Hepatocyte (in vitro differentiated cells): ENCODE measurements at places on chromosomes 2 and 18. TPM values are rescaled to one million over a fixed set of nuclear protein-coding genes. Genes with fewer than 3 reads are reported as not detected.

DNA sequence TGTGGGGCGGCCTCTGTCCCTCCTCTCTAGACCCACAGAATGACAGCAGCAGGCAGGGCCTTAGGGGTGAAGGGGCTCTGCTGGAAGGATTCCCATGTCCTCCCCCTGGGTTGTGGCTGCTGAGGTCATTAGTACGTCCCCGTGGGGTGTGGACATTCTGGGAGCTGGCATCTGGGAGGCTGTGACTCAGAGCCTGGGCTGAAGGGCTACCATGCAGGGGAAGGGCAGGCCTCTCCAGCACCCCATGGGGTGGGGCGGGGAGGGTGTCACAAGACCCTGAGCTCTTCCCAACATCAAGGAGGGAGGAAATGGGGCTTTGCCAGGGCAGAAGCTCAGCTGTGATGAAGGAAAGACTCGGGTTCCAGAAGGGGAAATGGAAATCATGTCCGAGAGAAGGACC is 105.8 kb upstream of the SMAD2 start:
- H3K27me3 ChIP-seq, result no peaks in the 10 kb centered on the region
- no peaks in the 10 kb centered on the region for H3K4me1 ChIP-seq
- no peak for DNase-seq
- H3K27ac ChIP-seq, result no peak overlapping the region

The MROH2A gene
- not detected in 2 replicates for polyA plus RNA-seq

DNA sequence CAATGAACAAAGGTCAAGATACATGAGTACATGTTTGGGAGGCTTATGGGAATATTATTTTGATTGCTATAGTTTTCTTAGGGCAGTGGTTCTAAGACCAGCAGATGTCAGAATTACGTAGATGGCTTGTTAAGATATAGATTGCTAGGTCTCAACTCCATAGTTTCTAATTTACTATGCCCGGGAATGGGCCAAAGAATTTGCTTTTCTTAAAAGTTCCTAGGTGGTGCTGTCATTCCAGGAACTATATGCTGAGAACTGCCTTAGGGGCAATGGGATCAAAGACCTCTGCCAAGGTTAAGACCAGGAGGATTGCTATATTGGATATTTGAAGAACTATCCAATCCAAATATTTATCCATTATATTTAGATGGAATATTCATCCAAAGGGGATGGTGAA is 141.8 kb downstream of the FSIP2 start:
- H3K27me3 ChIP-seq, result no peaks in the 10 kb centered on the region
- no peaks in the 10 kb centered on the region for H3K4me1 ChIP-seq
- H3K27ac ChIP-seq, result no peak overlapping the region
- no peaks in the 10 kb centered on the region for H3K36me3 ChIP-seq
- H3K4me3 ChIP-seq, result no peak overlapping the region

DNA sequence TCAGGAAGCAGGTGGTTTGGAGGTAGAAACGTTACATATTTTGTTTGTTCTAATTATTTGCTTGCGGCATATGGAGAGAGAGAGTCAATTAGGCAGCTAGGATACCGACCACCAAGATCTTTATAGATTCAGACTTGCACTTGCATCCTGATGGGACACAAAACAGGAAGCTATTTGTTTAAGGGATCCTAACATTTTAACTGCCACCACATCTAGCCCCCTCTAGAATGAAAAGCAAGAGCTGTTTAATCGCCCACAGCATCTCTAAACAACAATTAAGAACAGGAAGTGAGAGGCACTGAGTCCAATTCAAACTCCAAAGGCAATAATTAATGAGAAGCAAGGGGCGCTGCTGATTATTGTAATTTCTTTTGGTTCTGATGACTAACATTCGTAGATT is 182.0 kb upstream of the LINC00305 start:
- H3K27ac ChIP-seq, result no peak overlapping the region
- no peaks in the 10 kb centered on the region for H3K4me1 ChIP-seq
- no peak overlapping the region for H3K4me3 ChIP-seq

DNA sequence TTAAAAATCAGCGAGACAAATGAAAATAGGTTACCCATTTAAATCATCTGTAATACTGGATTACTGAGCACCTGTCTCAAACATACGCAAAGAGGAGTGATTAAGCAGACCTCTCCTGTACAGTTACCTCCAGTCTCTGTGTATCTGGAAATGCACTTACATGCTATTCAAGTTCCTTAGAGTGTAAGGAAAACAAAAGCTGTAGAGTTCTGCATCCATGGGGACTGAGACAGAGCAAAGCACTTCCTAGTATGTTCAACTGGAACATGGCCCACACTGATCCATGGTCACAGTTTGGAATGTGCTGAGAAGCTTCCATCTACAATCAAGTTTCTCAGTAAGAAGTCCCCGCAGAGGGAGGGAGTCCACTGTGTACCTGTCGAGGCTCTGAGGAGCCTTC is 63.9 kb downstream of the PPP4R1 start:
- H3K4me3 ChIP-seq, result no peak overlapping the region
- H3K27me3 ChIP-seq, result no peaks in the 10 kb centered on the region
- peaks cover 12% of the 10 kb centered on the region for H3K36me3 ChIP-seq
- H3K27ac ChIP-seq, result no peak overlapping the region

The EMILIN2 gene
- 16.8 and 21.6 TPM in 2 replicates for polyA plus RNA-seq

DNA sequence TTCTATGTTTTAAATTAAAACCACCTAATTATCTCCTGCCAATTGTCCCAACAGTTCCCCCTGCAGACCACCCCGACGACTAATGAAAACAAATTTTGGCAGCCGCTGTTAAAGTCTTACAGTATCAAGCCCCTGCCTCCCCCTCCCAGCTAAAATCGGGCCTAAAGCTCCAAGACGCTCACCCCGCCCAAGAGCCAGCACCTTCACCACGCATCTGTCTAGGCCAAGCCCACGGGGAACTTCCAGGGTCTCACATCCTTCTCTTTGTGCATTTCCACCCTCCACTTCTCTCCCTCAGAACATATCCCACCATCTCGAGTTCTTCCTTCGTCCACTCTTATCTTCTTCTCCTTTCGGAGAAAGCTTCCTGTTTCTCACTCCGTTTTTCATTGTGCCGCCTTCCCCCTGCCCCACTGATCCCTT is 445 bp downstream of the PRPF40A start:
- peaks cover 24% of the 10 kb centered on the region for H3K4me1 ChIP-seq
- H3K27ac ChIP-seq, result peak overlapping the region; percentile 96
- DNase-seq, result peak; percentile 62
- H3K36me3 ChIP-seq, result no peaks in the 10 kb centered on the region
- no peaks in the 10 kb centered on the region for H3K27me3 ChIP-seq

DNA sequence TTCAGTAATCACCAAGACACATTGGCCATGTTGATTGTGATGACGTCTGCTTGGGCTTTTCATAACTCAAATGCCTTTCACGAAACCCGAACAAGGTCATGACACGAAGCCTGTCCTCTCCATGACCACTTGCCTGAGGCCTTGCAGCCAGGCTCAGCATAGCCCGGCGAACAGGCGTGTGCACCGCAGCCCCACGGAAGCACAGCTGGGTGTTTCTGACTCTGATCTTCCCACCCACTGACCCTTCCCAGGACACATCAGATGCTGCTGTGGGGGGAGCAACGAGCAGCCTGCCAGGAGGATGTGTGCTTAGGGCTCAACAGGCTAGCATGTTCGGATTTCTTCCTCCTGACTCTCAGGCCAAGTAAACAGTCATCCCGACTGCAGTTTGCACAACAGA is 369.4 kb upstream of the SALL3 start:
- H3K4me1 ChIP-seq, result no peaks in the 10 kb centered on the region
- no peaks in the 10 kb centered on the region for H3K27me3 ChIP-seq
- no peak overlapping the region for H3K4me3 ChIP-seq
- DNase-seq, result no peak

- no peak overlapping the region for H3K27ac ChIP-seq
- DNase-seq, result no peak
- no peaks in the 10 kb centered on the region for H3K27me3 ChIP-seq
- no peaks in the 10 kb centered on the region for H3K36me3 ChIP-seq
- no peak overlapping the region for H3K4me3 ChIP-seq
Observed at GRCh38 chr18:13619505-13620205, 106.7 kb downstream of the FAM210A start.
